Heart left ventricle (tissue), 16 donors: ENCODE measurements at places on chromosomes 13 and 19. TPM values are rescaled to one million over a fixed set of nuclear protein-coding genes. Genes with fewer than 3 reads are reported as not detected.

F10 gene
- 13.6 TPM for total RNA-seq

ELAVL3 gene
- total RNA-seq: 0.20 TPM

ITM2B gene
- total RNA-seq: 550 TPM

GFY gene
- total RNA-seq: not detected

ZNF699 gene
- 3.2 TPM for total RNA-seq

SPIB gene
- total RNA-seq: not detected

TMPRSS9 gene
- not detected for total RNA-seq

DNA sequence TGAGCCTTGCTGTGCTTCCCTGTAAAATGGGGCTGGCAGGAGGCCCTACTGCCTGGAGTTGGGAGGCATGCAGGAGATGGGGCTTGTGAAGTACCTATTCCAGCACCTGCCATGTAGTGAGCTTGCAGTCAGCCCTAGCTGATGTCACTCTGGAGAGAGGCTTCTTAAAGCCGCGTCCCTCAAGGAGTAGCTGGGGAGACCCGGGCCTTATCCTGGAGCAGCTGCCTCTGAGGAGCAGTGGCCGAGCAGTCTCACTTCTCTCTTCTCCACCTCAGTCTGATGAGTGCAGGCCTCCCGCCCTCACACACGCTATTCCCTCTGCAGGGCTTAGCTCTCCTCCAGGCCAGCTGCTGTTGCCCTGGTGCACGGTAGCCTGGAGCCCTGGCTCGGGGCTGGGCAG, 18.0 kb downstream of the CLASRP start:
- DNase-seq: no peak

GRCh38 chr13:101144808-101145419, 271.4 kb downstream of the NALCN start:
- DNase-seq: no peak

GRCh38 chr13:101486708-101487437, 34.4 kb downstream of the ITGBL1 start:
- DNase-seq: no peak

DNA sequence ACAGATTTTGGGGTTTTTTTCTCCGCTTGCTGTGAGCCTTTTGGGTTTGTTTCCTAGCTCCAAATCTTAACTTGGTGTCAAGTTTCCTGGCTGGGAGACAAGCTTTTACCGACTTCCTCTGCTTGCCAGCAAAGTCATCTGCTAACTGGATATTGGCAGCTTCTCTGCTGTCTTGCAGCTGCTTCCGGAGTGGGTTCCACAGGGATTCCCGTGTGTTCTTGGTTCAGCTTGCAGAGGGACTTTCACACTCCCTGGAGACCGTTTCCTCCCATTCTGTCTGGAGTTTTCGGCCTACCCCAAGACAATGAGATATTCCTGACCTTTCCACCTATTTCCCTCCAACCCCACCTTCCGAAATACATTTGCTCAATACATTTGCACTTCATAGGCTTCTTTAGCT, 2.2 kb upstream of the COLGALT1 start:
- peak; percentile 85 for DNase-seq

DNA sequence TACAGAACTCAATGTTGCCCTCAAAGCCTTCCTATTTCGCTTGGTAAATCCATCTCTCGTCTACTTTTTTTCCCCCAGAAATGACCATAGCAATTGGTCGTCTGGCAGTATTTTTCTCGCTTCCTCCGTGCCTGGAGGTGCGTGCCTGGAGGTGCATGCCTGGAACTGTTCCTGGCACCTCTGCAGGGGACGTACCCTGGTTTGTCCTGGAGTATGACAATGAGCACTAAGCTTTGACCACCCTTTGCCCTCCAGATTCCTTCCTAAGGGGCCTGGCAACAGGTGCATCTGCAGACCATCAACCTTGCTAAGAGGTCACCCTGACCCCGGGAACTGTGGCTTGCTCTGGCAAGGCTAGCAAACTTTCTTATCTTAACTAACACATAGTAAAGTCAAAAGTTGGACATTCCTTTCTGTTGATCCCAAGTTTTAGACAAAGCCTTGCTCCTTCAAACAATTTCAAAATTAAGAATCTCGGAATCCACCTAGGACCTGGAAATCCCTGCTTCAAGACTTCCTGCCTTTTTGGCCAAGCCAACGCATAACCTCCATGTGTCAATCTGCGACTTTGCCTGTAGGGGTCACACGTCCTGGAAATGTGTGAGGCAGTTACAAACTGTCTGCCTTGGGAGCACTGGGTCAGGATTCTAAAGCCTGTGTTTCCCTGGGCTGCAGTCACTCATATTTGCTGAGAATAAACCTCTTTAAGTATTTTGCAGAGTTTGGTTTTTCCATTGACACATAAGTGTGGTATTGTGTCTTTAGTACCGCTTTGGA, 28.8 kb upstream of the TUBGCP3 start:
- no peak for DNase-seq

DNA sequence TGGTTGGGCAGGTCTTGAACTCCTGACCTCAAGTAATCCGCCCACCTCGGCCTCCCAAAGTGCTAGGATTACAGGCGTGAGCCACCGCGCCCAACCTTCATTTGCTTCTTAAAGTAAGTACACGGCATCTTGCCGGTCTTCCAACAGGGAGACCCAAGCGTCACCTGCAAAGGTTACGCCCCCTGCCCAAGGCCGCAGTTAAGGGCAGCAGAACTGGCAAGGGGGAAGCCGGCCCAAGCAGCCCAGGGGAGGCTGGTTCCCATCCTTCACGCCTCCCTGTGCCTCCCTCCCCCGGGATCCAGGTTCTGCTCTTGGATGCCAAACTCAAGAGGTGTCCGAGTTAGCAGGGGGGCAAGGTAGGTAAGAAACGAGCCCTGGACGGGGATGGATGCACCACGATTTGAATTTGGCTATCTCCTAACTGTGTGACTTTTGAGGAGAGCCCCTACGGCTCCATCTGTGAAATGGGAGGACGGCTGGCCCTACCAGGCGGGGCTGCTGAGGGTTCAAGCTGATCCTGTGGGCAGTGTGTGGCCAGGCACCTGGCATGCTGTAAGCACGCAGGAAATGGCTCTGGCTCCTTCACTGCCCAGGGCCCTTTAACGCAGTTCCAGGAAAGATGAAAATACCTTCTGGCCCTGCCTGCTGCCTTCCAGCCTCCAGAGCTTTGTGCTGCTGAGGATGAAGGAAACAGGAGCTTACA, 9.0 kb downstream of the RFX1 start:
- DNase-seq: peak; percentile 17

DNA sequence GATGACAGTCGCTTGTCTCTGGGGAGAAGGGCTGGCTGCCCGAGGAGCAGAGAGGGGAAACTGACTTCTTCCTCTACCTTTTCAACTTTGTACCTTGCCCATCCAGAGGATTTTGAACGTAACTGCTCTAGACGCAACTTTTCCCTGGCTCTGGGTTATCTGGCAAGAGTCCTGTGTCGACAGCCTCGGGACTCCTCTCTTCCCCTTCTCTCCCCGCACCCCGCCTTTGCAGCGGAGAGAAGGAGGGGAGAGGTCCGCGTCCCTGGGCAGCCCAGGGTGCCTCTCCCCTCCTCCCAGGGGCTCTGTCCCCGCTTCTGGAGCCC, 574 bp downstream of the SH3GL1 start:
- no peak for DNase-seq

DNA sequence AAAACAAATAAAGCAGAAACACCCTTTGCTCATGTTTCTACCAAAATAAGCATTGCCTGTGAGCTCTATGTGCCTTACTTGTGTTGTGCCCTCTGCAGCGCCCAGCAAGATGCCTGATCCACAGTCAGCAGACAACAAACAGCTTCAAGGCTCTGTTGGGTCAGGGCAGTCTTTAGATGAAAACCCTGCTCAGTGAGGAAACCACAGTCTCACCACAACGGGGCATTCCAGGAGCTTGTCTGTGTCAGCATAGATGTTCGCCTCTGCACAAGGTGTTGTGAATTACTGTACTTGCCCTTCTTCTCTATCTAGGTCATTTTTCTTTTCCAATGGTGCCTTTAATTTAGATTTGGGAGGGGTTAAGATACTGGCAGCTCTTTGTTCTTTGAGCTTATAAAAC, 251.9 kb downstream of the COL4A1 start:
- no peak for DNase-seq

- no peak for DNase-seq
Observed at GRCh38 chr19:2800506-2800905, 15.2 kb downstream of the THOP1 start.

DNA sequence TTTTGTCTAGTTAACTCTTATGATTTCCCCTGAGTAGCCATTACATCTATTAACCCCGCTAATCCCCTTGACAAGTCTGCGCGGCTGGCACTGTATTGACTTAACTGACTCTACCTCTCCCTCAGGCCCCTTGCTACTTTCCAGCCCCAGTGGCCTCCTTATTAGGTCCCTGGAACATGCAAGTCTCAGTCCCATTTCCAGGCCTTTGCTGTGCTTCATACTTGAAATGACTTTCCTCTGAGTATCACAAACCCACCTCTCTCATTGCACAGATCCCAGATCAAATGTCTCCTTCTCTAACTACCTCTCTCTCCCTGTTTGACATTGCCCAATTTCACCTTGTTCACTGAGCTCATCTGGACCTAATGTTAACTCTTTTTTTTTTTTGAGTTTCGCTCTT, 13.2 kb downstream of the SPACA6 start:
- no peak for DNase-seq

DNA sequence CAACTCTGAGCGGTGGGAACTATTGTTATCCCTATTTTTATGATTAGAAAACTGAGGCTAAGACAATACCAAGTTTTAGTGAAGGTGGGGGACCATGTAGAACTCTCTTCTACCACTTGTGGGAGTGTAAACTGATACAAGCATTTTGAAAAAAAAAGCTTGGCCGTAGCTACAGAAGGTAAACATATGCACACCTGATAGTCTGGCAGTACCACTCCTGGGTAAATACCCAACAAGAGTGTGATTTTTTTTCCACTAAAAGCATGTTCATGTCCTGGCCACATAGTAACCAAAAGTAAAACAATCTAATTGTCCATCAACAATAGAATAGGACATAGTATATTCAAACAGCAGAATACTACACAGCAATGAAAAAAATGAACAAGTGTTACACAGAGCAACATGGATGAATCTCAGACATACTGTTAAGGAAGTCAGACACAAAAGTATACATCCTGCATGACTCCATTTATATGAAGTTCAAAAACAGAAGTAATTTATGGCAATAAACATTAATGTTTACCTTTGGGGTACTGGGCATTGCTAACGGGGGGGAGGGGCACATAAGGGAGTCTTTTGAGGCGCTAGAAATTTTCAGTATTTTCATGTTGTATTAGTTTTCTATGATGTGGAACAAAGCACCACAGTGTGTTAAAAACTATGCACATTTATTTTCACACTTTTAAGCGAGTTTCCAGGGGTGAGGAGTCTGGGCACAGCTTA, 6.4 kb upstream of the SPATA13 start:
- no peak for DNase-seq

DNA sequence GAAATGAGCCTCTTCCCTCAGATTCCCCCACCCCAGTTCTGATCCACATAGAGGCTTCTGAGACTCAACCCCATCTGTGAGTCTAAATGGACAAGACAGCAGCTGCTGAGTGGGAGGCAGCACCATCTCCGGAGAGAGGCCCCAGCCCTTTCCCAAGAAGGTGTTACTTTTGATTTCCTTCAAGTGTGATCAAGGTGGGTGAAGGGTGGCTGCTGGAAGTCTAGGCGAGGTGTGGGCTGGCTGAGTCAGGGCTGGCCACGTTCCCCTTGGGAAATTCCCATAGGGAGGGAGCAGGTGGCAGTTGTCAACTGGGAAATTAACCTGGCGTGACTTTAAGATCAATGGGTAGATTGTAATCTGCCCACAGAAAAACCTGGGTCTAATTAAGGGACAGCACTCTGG, 148.0 kb downstream of the FOXO1 start:
- no peak for DNase-seq
